Left renal pelvis (tissue), 4 donors: ENCODE measurements at places on chromosomes 6 and 20. TPM values are rescaled to one million over a fixed set of nuclear protein-coding genes. Genes with fewer than 3 reads are reported as not detected.

RSPO3 gene
- 31.1 TPM for polyA plus RNA-seq

- no peak for DNase-seq
Observed at GRCh38 chr6:114886670-114887436, 544.0 kb upstream of the HS3ST5 start.

- no peak for DNase-seq
Observed at GRCh38 chr6:105164418-105164817, 15.4 kb downstream of the POPDC3 start.

DNA sequence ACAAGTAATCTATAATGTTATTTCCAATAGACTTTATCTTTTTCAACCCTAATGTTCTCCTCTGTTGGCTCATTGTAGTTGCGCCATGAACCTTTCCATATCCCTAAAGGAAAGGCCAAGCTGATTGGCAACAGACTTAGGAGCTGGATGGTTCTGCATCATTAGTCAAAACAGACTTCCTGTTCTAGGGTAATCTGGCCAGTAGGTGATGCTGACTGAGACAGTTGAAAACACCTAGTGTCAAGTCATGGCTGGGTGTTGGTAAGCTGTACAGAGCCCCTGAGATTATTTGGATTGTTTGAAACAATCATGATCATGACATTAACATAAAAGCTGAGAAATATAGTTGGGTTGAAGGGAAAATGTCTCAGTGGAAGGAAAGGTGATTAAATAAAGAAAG, 231.4 kb downstream of the PHACTR1 start:
- no peak for DNase-seq

CD24 gene
- polyA plus RNA-seq = 1,270 TPM

GRCh38 chr6:105894556-105894955, 191.6 kb upstream of the PRDM1 start:
- DNase-seq = no peak

DNA sequence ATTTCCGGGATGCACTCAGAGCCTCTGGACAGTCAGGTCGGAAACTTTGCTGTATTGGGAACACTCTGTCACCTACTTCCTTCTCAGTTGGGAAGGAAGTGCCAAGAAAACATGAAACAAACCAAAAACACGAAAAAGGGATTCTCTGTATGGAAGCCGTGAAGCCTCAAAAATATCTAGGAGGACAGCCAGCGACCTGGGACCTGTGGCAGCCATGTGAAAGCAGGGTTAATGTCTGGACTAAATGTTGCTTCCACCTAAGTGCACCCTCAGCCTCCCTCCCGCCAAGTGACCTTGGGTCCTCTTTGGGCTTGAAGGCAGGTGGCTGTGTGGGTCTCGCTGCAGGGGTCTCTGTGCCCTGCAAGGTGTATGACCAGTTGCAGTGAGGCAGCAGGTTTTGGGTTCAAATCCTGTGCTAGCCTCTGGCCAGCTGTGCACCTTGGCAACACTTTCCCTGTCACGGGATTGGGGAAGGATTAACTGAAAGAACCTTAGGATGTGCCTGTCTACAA, 851 bp downstream of the MAVS start:
- no peak for DNase-seq

ARMH2 gene
- polyA plus RNA-seq = not detected

- DNase-seq = no peak
Observed at GRCh38 chr20:36855241-36855657, 20.7 kb upstream of the TLDC2 start.

DNA sequence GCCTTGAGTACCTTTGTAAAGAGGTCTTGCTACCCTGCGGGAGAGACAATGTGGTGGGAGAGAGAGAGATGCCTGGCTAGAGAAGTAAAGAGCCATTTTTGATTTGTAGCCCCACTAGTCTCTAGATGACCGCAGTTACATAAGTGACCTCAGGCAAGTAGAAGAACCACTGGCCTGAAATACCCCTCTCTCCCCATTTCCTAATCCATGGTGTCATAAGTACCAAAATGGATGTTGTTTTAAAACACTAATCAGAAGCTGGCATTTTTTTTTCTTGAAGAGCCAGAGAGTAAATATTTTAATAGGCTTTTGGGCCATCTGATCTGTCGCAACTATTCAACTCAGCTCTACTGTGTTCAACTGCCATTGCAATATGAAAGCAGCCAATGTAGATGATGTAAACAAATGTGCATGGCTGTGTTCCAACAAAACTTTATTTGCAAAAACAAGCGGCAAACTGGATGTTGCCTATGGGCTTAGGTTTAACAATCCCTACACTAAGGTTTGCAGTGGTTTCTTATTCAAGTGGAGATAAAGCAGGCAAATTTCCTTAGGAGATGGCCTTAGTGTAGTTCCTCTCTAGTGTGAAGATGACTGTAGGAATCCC, 36.5 kb downstream of the RARS2 start:
- DNase-seq = no peak

DNA sequence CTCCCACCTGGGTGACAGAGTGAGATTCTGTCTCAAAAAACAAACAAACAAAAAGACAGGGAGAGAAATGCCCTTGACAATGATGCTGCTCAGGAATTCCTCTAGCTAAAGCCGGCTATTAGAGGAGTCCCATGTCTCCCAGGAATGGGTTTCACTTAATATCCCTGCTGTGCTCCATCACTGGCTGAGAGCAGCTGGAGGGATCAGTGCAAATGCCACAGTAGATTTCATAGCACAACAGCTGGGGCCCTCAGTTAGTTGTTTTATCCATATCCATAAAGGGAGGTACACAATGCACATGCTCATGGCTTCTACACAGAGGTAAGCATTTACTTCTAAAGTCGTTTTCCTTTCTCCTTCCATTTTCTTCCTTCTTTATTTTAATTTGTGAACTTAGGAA, 742.0 kb upstream of the POU3F2 start:
- no peak for DNase-seq

DNA sequence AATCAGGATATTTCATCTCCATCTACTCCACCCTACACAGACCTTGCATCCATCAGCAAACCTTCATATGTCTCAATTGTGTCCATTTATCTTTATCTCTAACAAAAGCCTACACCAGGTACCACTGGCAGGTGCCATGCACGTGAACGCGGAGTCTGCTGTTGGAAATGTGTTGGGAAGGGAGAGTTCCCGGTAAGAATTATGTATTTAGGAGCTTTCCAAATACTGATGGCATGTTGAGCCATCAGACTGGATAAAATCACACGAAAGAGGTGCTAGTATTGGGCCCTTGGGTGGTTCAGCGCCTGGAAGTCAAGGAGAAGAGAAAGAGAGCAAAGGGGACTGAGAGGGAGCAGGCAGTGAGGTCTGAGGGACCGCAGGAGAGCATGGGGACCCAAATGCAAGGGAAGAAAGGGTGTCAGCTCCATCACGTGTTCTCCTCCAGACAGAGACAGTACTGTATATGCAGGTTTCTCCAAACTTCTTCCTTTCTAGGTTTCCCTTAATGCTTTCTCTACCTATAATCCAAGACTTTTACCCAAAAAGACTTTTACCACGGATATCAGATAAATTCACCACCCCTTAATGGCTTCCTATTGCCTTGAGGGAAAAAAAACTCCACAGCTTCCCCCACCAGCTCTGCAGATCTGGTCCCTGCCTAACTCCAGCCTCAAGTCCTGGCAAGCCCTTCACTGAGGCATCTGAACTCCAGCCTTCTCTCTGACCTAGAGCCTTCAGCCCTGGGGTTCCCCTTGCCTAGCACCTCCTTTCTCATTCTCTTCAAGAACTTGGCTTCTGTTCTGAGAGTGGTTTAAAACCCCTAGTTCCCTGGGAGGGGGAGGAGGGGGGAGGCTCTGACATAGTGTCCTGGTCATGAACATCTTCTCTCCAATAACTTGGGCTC, 4.8 kb upstream of the ZNF217 start:
- DNase-seq = no peak

GRCh38 chr6:134690048-134690447, 259.9 kb downstream of the ALDH8A1 start:
- no peak for DNase-seq
